ENCODE measurements at places on chromosomes 3 and 15.

GRCh38 chr15:56339594-56339993 lies 25.6 kb upstream of the TEX9 start:
- no peak for DNase-seq

DNA sequence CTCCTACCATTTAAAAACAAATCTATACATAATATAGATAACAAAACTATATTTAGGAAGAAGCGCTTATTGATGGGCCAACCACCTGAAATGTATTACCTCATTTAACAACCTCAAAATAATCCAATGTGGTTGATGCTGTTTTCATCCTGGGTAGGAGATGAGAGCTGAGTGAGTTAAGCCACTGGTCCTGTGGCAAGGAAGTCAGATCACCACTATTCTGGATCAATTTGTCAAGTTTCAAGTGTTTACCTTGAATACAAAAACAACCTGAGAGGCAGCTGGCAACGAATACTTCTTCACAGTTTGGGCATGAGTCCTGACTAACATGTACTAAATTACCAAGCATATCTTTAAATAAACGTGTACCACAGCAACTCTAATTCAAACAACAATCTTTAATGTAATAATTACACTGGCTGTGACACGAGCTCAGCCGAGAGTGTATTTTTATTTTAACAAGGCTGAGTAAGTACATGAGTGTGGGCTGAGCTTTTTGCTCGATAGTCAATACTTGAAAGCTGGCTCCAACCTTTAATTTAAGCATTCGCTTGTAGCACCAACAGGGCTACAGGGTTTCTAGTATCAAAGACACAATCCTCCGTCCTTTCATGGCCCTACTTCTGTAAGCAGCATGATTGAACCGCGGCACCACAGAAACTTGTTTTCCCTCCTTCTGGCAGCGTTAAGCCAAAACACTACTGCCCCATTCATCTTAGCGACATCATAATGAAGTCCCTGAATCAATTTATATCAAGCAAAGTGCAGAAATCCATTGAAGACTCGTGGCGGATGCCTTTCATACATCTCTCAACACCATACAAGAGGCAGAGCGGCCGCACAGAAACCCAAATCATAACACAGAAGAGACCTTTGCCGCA lies 93.8 kb upstream of the ICE2 start:
- DNase-seq = no peak

DNA sequence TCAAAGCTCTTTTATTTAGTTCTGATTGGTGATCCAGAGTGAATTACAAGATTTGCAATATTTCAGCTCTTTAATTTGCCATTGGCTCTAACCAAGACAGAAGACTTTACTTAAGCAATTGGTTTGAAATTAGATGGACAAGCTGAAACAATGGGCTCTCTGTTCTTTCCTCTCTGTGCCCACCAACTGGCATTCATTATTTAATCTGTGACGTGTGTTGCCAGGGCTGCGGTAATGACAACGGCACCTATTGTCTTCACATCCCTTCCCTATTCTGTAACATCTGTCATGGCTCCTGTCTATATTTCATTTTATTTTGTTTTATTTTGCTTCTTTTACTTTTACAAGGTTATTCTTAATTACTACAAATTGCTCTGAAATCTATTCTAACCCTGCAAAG lies 33.9 kb downstream of the PLD1 start:
- no peak for DNase-seq

- DNase-seq = no peak
These were observed 268.7 kb downstream of the EDEM1 start for GRCh38 chr3:5456199-5456598.
